ENCODE measurements at places on chromosomes 12 and 14.

DNA sequence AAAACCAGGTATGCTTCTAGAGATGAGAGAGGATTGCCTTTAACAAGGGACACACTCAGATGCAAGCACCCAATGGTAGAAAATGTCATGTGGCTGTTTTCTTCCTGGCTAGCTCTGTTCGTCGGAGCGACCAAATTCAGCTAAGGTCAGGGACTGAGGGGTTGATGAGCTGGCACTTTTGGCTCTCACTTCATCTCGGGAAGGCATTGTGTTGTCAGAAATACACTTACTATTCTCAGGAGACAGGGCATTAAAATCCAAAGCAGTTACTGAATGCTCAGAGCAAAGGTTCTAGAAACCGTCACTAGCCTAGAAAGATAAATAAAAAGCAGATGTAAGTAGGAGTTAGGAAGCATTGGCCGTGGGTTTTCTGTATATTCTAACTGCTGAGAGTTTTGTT lies 275.7 kb upstream of the SSTR1 start:
- DNase-seq = no peak

- no peak for DNase-seq
Observed at GRCh38 chr14:71437870-71438269, 494.4 kb upstream of the RGS6 start.

DNA sequence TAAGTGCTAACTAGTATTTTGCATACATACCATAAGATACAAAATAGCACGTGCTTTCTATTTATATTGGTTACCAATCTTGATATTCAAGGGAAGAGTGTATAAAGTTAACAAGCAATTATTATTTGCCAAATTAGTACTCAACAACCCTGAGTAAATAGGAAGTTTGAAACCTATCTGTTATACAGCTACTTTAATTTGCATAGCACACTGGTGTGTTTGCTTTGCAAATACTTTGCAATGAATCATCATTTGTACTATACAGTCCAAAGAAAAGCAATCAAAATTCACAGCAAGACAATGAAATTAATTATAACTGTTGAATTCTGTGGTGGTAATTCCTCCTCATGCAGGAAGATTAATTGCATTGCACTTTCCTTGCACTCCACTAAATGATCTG lies 469.1 kb downstream of the PRKD1 start:
- DNase-seq = no peak

DNA sequence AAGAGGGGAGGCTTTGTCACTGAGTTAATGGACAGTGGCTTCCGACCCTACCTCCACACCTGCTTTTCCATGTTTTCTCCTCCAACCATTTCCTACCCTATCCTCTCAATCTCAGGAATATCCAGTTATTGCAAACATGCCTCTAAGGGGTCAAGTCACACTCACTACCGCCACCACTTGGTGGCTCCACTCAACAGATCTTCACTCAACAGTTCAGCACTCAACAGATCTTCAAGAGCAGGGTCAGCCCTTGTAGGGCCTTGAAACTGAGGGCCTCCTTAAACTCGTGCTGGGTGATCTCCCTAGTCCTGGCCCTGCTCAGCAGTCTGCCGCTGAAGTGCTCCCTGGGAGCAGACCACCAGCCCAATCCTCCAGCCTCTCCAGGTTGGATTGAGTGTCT lies 14.2 kb downstream of the ZNF641 start:
- no peak for DNase-seq

DNA sequence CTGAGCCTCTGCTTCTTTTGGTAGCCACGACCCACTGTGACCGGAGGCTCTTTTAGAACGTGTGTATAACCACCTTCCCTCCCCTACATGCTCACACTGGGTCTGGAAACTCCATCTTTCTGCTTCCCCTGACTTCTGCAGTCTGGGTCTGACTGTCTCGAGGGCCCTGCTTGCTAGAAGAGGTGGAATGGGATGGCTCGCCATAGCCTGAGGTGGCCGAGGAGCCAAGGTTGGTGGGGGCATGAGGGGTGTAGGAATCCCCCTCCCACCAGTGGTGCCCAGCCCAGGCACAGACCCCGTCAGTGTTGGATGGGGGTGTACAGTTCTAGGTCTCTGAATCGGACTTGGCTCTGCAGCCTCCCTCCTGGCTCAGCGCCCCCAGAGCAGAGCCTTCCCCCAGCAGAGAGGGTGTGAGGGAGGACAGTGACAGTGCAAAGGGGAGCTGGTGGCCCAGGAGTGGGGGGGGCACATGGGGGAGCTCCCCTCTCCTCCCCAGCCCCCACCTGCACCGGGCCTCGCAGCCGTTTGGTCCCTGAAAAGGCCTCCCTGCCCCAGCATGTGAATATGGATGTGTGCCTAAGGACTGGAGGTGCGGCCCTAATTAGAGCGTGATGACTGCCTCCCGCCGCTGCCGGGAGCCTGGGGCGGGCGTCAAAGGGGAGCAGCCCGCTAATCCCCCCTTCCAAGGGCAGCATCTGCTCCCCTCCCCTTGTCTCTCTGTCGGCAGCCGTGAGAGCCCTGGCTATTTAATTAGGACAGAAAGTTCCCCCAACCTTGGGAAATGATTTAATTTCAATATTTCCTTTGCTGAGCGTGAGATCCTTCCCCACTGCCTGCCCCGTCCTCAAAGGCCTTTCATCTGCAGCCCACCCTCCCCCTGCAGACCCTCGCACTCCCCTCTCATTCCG lies 196.2 kb upstream of the C14orf180 start:
- DNase-seq = peak; percentile 25

GRCh38 chr12:55842681-55843429 lies at the start of gene MMP19:
Gene MMP19 (minus strand): TSS chr12:55842936. CDS start chr12:55842830, 106 bp downstream.
- no peak for DNase-seq

- no peak for DNase-seq
Observed at GRCh38 chr12:51434305-51434704, 9.7 kb downstream of the SLC4A8 start.

DNA sequence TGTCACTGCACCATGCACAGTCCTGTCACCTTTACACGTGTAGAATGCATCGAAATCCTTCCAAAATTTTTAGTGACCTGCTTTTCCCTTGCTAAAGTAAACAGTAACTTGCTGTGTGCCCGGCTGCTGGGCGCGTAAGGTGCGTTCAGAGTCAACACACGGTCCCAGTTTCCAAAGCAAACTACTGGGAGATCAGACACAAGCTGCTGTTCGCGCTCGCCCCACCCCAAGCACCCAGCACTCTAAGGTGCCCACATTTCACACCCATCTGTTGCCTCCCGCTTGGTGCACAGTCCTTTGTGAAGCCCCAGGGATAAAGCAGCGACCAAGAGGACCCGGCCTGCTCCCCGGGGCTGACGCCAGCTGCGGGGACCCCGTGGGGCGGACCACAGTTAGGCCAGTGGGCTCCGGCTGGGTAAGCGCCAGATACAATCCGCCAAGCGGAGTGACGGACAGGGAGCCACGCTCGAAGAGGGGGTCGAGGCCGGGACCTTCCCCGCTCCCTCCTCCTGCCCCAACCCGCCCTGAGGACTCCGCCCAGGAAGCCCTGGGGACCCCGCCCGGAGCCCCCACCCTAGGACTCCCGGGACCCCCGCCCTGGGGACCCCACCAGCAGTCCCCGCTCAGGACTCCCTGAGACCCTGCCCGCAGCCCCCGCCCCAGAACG lies 633 bp downstream of the STX2 start:
- DNase-seq = peak; percentile 11

DNA sequence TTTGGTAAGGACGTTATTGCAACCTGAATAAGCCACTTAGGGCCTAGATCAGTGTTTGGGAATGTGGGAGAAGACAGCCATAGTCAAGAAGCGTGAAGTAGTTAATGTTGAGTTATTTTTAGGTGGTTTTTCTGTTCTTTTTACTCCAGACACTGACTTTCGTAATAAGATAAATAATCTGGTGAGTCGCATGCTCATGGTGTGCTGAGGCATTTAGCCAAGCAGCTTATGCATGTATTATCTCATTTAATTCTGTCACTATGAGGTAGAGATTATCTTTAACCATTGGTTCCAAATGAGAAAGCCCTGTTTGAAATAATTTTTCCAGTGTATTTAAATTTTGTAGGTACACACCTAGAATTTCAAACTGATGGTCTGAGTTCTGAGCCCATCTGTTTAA lies 67.3 kb downstream of the RCOR1 start:
- no peak for DNase-seq

- no peak for DNase-seq
Observed at GRCh38 chr12:93884794-93885460, 207.8 kb downstream of the CRADD start.

DNA sequence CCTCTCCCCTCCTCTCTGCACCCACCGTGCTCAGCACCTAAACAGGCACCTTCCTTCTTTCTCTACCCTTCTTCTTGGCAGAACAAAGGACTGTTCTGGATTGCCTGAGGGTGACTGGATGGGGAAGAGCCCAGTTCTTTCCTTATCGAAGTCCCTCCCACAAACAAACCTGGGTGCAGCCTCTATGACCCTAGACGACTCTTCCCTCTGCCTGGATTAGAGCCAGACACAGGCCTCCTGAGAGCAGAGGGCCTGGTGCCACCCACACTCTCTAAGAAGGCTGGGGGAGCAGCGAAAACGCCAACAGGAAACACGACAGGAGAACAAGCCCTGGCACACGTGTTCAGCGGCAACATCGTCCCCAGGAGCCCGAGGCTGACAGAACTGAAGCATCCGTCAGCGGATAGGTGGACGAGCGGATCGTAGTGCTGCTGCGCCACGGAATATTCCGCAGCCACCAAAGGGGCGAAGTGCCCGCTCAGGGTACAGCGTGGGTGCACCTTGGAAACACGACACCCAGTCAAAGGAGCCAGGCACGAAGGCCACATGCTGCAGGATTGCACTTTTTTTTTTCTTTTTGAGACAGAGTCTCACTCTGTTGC lies 38.0 kb downstream of the RIMBP2 start:
- no peak for DNase-seq

DNA sequence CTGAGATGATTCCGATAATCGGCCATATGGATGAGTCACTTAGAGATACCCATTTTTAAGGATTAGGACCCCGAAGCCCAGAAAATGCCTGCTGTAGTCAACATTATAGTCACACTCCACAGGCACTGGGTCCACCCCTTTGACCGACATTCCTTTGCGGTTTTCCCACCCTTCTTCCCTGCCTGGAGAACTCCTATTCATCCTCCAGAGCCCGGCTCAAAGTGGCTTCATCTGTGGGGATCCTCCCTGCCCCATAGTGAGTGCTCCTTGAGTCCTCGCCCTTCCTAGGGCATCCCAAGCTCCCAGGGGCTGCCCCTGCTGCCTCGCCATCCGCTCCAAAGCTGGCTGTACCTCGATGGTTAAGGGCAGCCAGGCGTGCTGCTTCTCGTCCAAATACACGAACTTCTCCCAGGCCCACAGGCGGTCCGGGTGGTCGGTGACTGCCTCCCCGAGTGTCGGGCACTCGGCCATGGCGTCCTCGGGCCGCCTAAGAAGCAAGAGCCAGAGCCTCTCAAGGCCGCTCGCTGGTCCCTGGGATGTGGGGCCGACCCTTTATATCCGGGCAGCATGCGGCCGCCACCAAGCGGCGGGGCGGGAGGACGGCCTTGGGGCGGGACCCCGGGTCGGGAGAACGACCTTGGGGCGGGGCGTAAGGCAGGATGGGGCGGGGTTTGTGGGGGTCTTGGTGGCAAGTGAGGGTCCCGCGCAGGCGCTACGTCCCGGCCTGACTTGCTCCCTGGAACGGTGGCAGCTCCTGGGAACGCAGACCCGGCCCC lies at the start of gene TCL1A:
Gene TCL1A, minus strand, starts transcription at position 530 of the 776 bp plus-strand sequence. Its CDS starts 59 bp downstream, at position 471.
- no peak for DNase-seq

DNA sequence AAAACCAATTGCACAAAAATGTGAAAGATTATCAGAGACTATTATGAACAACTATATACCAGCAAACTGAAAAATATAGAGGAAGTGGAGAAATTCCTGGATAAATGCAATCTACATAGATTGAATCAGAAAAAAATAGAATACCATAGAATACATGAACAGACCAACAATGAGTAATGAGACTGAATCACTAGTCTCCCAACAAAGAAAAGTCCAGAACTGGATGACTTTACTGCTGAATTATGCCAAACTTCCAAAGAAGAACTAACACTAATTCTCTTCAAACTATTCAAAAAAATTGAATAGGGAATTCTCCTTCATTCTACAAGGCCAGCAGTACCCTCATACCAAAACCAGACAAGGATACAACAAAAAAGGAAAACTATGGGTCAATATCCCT lies 60.6 kb downstream of the GUCY2C start:
- DNase-seq = no peak

DNA sequence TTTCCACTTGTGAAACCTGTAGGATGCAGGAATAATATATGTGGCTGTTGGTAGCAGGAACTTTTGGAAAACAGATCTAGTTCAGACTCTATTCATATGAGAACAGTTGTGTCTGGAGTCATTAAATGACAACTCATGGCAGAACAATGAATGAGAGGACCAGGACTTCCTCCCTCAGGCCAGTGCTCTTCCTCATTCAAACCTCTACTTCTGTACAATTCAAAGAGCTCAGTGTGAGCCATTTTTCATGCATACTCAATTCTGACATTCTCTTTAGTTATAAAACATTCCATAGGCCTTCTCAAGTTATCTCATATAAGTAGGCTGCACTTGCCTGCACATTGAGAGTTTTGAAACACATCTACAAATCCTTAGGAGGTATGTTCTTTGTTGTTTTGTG lies 1526.6 kb upstream of the FLRT2 start:
- no peak for DNase-seq

DNA sequence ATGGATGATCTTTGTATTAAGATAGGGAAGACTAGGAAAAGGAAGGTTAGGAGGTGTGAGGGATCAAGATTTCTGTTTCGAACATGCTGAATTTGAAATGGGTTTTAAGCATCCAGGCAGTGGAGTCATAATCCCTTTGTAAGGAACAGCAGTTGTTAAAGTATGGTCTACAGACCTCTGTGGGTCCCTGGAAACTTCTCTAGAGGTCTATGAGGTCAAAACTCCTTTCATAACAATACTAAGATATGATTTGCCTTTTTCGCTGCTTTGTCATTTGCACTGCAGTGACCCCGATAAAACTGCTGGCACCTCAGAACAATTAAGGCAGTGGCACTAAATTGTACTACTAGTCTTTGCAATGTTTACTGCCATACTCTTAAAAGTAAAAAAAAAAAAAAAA lies 1.5 kb downstream of the RAD51AP1 start:
- no peak for DNase-seq
